ENCODE measurements at places on chromosomes 16 and 17.

DNA sequence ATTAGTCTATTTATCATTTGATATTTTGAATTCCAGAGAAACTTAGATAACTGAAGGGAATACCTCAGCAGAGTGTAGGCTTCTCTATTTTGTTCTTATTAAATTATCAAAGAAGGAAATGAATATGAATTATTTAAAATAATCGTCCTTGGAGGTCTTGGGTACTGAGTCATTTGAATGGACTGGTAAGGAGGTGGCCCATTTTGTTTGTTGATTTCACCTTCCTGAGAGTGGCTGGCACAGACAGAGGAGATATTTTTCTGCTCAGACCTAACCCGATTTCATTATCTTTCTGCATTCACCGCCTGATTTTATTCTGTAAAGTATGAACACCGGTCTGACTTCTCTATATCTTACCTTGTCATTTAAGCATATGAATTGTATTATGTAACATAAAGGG is 88.0 kb downstream of the USP22 start:
- no peak for DNase-seq

DNA sequence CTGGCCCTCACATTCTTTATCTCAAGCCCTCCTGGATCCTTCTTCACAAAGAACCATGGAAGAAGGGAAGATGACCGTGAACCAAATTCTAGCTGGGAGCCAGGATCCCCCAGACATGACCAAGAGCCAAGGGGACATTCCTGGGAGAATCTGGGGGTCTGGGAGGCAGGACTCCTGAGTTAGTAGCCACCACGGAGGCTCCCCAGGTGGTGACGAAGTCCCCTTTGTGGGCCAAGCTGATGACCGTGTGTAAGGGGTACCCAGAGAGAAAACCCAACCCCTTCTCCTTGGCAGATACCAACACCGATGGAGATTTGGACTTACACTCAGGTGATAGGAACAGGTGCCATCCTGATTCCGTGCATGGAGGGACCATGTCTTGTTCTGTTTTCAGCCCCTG is 6.8 kb upstream of the GFAP start:
- no peak for DNase-seq

DNA sequence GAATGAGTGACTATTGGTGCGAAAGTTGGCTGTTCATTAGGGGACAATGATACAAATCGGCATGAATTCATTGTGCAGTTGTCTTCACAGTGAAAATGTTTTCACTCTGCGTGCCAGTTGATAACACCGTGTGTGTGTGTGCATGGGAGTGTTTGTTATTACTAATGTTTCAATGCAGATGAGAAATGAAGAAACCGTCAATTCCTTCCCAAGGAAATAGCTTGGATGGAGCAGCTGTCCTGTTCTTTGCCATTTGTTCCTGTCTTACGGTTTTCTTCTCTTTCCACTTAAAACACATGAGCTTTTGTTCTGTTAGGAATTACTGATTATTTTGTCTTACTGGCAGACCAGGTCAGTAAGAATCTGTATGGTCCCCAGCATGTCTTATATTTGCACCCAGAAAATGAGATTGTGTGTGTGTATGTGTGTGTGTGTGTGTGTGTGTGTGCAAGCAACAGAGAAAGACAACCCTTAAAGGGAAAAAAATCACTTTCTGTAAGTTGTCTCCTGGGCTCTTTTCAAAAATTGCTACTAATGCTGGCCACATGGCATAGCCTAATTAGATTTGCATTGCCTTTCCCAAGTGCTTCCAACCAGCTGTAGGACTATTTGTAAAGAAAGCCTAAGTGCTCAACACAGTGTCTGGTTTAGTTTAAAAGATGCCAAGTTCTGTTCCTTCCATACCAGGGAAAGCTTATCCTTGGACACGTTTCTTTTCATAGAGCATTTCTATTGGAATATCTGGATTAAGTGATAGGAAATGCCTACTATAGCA is 23.8 kb downstream of the SHISA9 start:
- DNase-seq = no peak

- DNase-seq = no peak
Measured at GRCh38 chr17:51263006-51263405, 2.7 kb downstream of the UTP18 start.

GRCh38 chr16:684961-685696 is 995 bp upstream of the JMJD8 start:
- no peak for DNase-seq

DNA sequence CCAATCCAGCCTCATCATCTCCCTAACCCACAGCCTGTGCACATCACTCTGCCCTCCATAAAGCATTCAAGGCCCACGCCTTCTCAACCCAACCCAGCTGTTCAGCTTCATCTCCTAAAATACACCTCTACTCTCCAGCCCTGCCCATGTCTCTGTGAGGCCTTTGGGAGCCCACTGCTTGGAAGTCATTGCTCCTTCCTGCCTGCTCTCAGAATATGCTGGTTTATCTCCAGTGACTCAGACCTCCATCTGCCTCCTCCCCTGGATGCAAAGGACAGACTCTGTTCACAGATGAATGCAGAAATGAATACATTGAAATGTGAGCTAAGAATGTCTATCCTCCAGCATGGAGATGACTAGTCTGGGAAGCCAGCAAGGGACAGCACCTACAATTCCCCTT is 19.0 kb downstream of the KCNG4 start:
- no peak for DNase-seq

GRCh38 chr16:11354733-11355574 is 9.7 kb downstream of the RMI2 start:
- peak; percentile 82 for DNase-seq

- no peak for DNase-seq
Measured at GRCh38 chr17:2602597-2603017, 9.2 kb downstream of the PAFAH1B1 start.

- DNase-seq = no peak
Measured at GRCh38 chr17:11122908-11123307, 118.1 kb upstream of the SHISA6 start.

- no peak for DNase-seq
Measured at GRCh38 chr17:66018786-66019185, 173.1 kb downstream of the CEP112 start.

DNA sequence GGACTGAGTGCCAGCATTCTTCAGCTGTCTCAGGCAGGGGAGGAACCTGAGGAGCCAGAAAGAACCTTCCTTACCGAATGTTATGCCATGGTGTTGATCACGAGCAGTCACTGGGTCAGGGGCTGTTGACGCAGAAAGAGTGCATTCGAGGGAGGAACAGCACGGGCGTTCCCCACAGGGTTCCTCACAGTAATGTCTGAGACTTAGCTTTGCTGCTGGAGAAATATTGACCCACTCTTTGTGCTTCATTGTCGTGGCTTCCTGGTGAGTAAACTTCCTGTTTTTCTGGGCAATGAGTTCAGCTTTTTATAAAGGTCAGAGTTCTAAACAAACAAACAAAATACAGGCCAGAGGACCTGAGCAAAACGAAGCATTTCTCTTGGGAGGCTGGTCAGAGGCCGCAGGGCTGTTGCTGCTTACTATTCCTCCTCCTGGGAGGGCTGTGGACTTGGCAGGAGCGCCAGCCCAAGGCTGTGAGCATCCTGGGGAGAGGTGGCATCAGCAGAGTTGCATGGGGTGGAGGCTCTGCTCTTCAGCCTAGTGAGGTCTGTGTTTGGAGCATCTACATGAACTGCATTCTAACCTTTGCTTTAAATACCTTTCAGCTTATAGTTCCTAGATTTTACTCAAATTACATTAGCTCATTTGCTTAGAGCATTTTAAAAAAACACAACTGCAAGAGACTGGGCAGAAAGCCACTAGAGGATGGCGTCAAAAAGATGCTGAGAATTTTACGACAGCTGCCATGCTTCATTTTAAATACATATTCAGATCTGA is 143.1 kb upstream of the CACNG5 start:
- DNase-seq = no peak

DNA sequence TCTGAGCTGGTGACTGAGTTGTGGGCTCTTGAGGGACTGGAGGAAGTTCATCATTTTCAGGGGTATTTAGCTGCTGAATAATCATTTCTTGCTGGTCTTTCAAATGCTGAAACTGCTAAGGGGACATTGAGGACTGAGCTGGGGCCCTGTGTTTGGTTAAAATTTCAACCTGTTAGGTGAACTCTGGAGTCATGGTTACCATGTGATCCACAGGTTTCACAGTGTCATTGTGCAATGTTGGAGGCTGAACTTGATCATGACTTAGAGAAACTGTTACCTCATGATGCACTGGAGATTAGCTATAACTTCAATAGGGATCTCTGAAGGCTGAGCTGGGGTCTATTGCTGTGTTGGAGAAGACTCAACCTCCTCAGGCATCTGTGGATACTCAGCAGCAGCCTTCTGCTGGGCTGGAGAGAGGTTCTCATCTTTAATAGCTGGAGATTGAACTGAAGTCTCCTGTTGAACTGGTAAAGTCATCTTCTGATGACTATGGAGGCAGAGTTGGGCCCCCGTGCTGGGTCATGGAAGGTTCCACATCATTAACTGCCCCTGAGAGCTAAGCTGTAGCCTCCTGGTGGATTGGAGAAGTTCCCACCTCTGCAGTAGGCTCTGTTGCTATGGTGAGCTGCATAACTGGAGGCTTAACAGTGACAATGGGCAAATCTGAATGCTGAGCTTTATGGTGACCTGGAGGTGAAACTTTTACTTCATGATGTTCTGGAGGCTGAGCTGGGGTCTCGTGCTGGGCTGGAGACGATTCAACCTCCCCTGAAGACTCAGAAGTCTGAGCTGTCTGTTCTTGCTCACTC is 15.2 kb downstream of the RDM1 start:
- DNase-seq = no peak

DNA sequence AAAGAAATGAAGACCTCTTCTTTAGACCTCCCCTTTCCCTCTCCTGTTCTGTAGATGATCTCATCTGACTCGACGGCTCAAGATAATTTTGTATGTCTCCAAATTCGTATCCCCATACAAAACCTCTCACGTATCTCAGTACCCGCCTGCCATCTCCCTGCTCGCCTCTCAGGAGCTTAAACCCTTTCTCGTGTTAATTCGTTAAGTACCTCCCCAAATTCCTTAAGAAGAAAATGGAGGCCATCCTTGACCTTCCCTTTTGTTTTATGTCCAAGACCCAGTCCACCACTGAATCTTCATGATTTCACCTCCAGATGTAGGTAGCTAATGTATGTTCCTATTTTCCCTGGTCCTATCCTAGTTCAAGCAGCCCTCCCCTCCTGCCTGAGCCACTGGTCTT is 41.6 kb downstream of the OR3A1 start:
- DNase-seq = no peak

GRCh38 chr16:83915081-83915480 is 16.2 kb downstream of the MLYCD start:
- DNase-seq = no peak

- no peak for DNase-seq
Measured at GRCh38 chr16:47732122-47732521, 271.0 kb downstream of the PHKB start.

DNA sequence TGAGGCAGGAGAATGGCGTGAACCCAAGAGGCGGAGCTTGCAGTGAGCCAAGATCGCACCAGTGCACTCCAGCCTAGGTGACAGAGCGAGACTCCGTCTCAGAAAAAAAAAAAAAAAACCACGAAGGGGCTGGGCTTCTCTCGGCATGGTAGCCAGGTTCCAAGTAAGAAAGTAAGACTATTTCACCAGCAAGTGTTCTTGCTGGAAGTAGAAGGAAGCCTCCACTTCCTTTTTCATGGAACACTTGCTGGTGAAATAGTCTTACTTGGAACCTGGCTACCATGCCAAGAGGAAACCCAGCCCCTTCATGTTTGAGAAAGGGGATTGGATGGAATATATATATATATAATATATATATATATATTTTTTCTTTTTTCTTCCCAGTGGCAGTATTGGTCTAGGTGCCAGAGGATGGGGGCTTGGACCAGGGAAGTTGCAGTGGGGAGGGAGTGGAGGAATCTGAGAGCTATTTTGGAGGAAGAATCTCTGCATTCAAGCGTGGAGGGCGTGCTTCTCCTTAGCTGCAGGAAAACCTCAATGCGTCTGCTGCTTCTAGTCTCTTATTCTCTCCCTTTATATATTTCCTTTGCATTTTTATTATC is 7.2 kb upstream of the N4BP1 start:
- no peak for DNase-seq

- DNase-seq = no peak
Measured at GRCh38 chr16:56682703-56683397, 580 bp downstream of the MT1X start.

DNA sequence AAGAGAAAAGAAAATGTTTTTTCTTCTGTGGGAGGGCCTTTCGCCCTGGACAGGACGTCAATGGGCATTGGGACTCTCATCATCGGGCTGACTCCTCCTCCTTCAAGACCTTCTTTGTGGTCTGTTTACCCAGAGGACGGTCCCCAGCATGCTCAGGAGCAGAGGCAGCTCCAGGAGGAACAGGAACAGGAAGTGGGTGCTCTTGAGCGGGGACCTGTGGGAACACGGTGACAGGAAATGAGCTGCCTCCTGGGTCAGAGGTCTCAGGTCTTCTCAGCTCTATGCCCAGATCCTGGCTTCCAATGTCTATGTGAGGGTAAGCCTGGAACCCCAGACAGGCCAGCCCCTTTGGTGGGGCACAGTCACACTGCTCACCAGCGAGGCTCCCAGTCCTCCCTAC is 12.2 kb downstream of the CD300LD start:
- DNase-seq = no peak

DNA sequence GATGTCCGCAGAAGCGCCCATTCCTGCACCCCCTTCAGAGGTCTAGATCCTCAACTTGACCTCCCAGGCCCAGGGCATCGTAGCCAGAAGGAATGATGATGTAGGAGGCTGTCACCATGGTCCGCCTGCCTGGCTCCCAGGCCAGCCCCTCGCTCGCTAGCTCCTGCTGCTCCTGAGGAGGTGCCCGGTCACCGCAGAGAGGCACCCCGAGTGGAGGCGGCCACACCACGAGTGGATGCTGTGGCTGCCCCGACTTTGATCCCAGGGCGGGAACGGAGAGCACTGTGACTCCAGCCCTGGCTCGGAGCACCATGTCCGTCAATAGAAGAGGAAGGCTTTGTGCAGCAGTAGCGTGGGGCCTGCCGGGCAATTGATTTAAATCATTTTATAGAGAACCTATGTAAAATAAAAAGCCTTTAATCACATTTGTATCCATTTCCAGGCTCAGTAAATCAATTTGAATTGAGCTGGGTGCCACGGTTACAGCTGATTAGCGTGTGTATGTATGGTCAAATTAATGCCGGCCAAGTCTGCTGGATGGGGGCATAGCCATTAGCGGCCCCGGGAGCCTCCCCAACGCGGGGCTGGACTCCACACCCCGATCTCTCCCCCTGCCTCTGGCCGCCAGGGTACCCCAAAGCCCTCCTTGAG is 122.6 kb upstream of the GSE1 start:
- no peak for DNase-seq

DNA sequence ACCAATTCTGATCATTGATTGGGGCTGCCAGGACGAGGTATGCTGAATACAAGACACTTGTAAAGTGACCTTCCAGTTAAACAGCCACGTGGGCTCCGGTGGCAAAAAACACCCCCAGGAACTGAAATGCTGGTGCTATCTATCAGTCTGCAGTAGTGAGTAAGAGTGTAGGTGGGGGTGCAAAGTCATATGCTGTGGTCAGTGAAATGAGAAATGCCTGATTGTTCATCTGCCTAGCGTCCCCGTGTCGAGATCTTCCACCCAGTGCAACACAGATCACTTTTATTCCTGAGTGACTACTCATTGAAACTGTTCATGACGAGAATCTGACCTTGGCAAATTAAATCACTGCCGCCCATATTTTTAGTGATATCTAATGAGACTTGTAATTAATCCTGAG is 806.5 kb upstream of the GOT2 start:
- DNase-seq = no peak

GRCh38 chr17:8315764-8316217 is 5.8 kb downstream of the ARHGEF15 start:
- DNase-seq = no peak
